ENCODE measurements at places on chromosomes 11 and 22. TPM values are rescaled to one million over a fixed set of nuclear protein-coding genes. Genes with fewer than 3 reads are reported as not detected.

Gene ARHGAP20
- not detected for total RNA-seq

Gene KBTBD3
- 8.8 TPM for total RNA-seq

Gene MAJIN
- 7.1 TPM for total RNA-seq

Gene OSBP2
- total RNA-seq: 9.2 TPM

Gene LGALS12
- not detected for total RNA-seq

Gene PKNOX2
- total RNA-seq: not detected

Gene C11orf91
- total RNA-seq: not detected

Gene FIBIN
- total RNA-seq: not detected

Gene ANKRD49
- 12.7 TPM for total RNA-seq

Gene GRAP2
- not detected for total RNA-seq

Gene TRPM5
- total RNA-seq: not detected

Gene CDC42EP2
- 20.8 TPM for total RNA-seq

Gene RAC2
- 79.9 TPM for total RNA-seq

Gene YPEL1
- total RNA-seq: 8.3 TPM

GRCh38 chr11:96309016-96309642 is 33.9 kb downstream of the MAML2 start:
- DNase-seq: peak; percentile 70
- no peak overlapping the region for H3K4me3 ChIP-seq
- peaks cover 99% of the 10 kb centered on the region for H3K4me1 ChIP-seq
- peaks cover 50% of the 10 kb centered on the region for H3K36me3 ChIP-seq
- H3K27me3 ChIP-seq: no peaks in the 10 kb centered on the region
- H3K27ac ChIP-seq: peak overlapping the region; percentile 96

GRCh38 chr11:115217726-115218311 is 286.4 kb downstream of the CADM1 start:
- no peaks in the 10 kb centered on the region for H3K36me3 ChIP-seq
- no peaks in the 10 kb centered on the region for H3K4me1 ChIP-seq
- peaks cover 15% of the 10 kb centered on the region for H3K27me3 ChIP-seq
- no peak overlapping the region for H3K27ac ChIP-seq
- H3K4me3 ChIP-seq: no peak overlapping the region

DNA sequence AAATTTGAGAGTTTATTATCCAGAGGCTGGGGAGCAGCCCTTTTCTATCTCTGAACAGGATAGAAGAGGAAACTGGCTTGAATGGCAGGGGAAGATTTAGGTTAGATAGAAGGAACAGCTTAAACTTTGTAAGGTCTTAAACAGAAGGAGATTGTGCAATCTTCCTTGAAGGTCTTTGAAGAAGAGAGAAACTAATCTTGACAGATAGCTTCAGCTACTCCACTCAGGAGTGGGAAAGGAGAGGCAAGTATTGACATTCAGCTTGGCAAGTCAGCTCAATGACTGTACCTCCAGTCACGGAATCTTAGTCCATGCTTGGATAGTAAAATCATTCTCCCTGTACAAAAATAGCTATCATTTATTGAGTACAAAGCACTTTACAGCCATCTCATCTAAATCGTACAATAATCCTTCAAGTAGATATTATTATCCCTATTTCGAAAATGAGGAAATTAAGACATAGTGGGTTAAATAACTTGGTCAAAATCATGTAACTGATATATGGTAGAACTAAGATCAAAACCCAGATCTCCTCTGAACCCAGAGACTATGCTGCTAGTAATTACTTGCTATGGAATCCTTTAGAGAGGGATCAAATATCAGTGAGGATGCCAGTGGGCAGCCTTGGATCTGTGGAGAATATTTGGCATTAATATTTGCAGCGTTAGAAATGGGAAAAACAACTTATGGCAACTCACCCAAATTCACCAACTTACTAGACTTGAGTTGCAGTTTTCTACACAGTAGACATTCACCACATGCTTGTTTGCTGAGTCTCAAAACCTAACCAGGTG is 14.6 kb downstream of the C11orf97 start:
- no peaks in the 10 kb centered on the region for H3K36me3 ChIP-seq
- no peak for DNase-seq
- no peak overlapping the region for H3K27ac ChIP-seq
- no peak overlapping the region for H3K4me3 ChIP-seq
- H3K4me1 ChIP-seq: peaks cover 12% of the 10 kb centered on the region

- H3K4me3 ChIP-seq: no peak overlapping the region
- H3K36me3 ChIP-seq: no peaks in the 10 kb centered on the region
- H3K27ac ChIP-seq: no peak overlapping the region
- H3K27me3 ChIP-seq: peaks cover 97% of the 10 kb centered on the region
- H3K4me1 ChIP-seq: no peaks in the 10 kb centered on the region
- no peak for DNase-seq
Measured at GRCh38 chr22:47575291-47575690, 812.8 kb downstream of the TBC1D22A start.

DNA sequence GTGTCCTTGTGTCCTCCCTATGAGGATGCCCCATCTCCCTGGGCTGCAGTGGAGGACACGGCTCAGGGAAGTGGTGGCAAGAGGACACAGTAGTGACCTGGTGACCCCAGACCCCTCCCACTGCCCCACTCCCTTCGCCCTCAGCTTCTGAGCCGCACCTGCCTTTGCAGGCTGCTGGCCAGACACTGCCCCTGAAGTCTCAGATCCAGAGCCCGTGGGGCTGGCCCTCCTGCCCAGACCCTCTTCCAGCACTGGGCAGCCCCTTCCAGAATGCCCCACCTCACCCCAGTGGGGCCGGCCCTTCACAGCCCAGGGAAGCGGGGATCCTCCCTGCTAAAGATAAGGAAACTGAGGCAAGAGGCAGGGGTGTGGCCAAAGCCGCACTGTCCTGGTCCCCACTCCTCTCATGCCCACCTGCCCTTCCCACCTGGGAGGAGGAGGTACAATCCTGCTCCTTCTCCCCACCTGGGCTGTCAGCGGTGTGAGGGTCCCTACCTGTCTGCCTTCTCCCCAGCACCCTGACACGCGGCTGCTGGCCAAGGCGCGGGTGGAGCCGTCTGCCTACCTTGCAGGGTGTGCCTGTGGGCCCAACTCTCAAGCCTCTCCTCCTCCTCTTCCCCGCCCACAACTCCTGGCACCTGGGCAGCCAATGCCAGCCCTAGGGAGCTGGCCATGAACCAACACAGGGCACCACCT is 17.3 kb downstream of the TRPM5 start:
- H3K27me3 ChIP-seq: peaks cover 29% of the 10 kb centered on the region
- H3K27ac ChIP-seq: no peak overlapping the region
- no peaks in the 10 kb centered on the region for H3K4me1 ChIP-seq
- H3K4me3 ChIP-seq: no peak overlapping the region

DNA sequence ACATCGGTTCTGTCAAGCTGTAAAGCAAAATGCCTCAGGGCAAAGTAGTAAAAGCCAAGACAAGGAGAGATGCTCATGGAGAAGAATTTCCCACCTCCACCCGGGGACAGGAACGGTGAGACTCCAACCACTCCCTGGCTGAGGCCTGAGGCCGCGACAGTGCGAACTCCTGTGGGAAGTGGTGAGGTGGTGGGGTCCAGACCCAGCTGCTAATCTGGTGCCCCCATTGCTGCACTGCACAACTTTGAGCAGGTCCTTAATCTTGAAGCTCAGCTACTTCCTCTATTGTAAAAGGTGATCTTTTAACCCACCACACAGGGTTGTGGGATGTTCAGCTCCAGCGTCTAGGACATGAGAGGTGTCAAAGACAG is 83.9 kb downstream of the ZC3H12C start:
- no peak overlapping the region for H3K4me3 ChIP-seq
- no peaks in the 10 kb centered on the region for H3K27me3 ChIP-seq
- H3K27ac ChIP-seq: no peak overlapping the region
- no peak for DNase-seq
- peaks cover 11% of the 10 kb centered on the region for H3K4me1 ChIP-seq
- no peaks in the 10 kb centered on the region for H3K36me3 ChIP-seq

GRCh38 chr11:9895006-9895405 is 231.1 kb downstream of the SWAP70 start:
- no peaks in the 10 kb centered on the region for H3K36me3 ChIP-seq
- H3K27me3 ChIP-seq: no peaks in the 10 kb centered on the region
- DNase-seq: no peak
- H3K4me3 ChIP-seq: no peak overlapping the region

DNA sequence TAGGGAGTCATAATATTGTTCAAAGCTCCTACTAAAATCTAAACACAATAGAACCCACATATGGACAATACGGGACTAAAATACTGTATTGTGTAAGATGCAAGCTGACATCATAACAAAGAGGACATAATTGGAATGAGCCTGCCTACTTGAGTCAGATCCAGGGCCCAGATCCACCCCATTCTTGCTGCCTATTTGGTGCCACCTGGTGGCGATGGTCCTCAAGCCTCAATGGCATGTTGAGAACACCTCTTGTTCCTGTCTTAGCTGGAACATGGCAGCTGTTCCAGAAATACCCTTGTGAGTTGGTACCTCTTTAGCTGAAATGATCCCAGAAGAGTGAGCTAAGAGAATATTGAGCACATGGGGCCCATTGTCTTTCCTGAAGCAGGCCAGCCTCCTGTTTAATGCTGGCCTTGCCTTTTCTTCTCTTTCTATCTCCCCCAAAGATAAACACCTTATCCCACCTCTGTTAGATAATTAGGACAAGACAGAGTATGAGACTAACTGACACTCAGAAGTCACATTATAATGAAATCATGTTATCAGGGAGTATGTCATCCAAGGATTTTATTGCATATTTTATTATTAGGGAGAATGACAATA is 680.9 kb upstream of the ANO5 start:
- H3K4me1 ChIP-seq: no peaks in the 10 kb centered on the region
- H3K4me3 ChIP-seq: no peak overlapping the region
- DNase-seq: peak; percentile 43
- no peak overlapping the region for H3K27ac ChIP-seq

- H3K36me3 ChIP-seq: no peaks in the 10 kb centered on the region
- peaks cover 3% of the 10 kb centered on the region for H3K4me1 ChIP-seq
- H3K27ac ChIP-seq: no peak overlapping the region
- no peaks in the 10 kb centered on the region for H3K27me3 ChIP-seq
- H3K4me3 ChIP-seq: no peak overlapping the region
Measured at GRCh38 chr22:22696104-22696503, 51.7 kb downstream of the GGTLC2 start.

GRCh38 chr11:87355596-87355995 is 317.9 kb downstream of the TMEM135 start:
- no peaks in the 10 kb centered on the region for H3K4me1 ChIP-seq
- H3K36me3 ChIP-seq: no peaks in the 10 kb centered on the region
- no peak for DNase-seq
- H3K4me3 ChIP-seq: no peak overlapping the region

DNA sequence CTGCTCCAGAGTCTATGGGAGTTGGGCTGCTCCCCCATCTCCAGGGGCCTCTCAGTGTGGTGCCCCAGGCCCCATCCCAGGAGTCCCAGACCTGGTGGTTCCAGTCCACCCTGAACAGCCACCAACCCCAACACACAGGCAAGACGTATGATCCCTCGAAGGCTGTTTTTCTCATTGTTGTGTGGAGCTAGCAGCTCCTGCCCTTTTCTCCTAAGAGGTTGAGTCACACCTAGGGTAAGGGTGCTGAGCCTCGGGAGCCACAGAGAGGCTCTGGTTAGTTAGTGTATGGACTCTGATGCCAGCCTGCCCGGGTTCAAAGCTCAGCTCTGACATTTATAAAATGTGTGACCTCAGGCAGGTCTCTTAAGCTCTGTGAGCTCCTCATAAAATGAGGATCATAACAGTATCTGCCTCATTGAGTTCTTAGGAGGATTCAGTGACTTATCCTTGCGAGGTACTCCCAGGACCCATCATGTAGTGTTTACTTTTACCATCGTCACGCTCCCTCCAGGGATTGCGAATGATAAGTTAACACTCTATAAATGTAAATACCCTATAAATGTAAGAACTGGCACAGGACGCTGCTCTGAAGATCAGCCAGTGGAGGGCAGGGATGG is 47.2 kb downstream of the FBLN1 start:
- H3K4me1 ChIP-seq: peaks cover 38% of the 10 kb centered on the region
- peak; percentile 61 for DNase-seq
- H3K27ac ChIP-seq: peak overlapping the region; percentile 83
- H3K27me3 ChIP-seq: no peaks in the 10 kb centered on the region

DNA sequence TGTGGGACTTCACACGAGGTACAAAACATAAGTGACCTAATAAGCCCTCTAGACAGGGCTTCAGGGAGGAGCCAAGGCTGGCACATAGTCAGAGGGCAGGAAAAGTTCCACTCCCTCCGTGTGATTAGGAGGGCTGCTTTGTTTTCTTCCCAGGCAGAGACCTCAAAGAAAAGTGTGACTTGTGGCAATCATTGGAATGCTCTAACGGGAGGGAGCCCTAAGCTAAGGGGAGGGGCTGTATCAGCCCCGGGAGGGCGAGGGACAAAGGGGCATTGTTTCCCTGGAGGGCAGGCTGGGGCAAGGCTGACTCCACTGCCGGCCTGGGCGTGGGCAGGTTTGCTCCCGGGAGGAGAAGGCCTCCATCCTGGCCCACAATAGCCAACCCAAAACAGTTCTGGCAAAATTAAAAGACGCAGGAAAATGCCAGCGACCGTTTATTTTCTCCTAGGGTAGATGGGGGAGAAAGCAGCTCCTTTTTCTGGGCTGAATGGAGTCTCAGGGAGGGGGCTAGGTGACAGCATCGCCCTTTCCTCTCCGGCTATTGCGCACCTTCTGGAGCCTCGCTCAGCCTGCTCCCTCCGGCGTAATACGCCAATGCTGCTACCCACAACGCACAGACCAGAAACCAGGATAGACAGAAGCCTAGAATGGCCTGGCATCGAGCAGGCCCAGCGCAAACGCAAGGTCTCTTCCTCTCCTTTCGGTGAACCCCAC is 60.2 kb downstream of the ENDOD1 start:
- H3K4me1 ChIP-seq: peaks cover 31% of the 10 kb centered on the region
- peak overlapping the region; percentile 67 for H3K4me3 ChIP-seq
- DNase-seq: peak; percentile 74
- H3K27ac ChIP-seq: peak overlapping the region; percentile 60
- no peaks in the 10 kb centered on the region for H3K27me3 ChIP-seq

DNA sequence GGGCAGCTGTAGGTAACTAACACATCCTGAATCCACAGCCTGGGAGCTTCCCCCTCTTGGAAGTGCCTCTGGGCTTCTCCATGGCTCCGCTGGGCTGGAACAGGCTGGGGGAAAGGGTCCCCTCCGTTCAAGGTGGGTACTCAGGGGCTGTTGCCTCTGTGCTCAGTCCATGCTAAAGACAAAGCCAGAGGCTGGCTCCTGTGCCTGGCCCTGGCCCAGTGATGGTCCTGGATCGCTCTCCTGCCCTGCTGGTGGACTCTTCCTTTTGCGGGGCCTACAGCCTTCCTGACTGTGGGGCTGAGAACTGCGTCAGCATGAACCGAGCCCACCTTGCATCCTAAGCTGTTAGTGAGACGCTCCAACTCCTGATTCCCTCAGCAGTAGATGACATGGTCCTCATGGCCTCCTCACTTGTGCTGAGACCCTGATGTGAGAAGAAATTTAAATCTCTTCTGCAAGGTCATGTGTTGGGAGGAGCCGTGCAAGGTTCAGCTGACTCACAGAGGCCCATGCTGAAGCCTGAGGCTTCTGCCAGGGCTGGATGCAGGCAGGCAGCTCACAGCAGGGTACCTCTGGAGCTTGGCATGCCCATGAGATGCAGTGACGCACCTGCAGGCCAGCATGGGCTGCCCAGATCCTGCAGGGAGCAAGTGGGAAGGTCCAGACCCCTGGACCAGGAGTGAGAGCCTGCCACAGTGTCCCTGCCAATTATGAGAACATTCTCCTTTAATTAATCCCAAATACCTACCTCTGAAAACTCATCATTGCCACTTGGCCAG is 1285.5 kb downstream of the TBC1D22A start:
- H3K4me1 ChIP-seq: no peaks in the 10 kb centered on the region
- H3K36me3 ChIP-seq: no peaks in the 10 kb centered on the region
- peaks cover 96% of the 10 kb centered on the region for H3K27me3 ChIP-seq
- no peak overlapping the region for H3K27ac ChIP-seq
- DNase-seq: no peak

Data from PC-9 (cell line).